ENCODE measurements at places on chromosomes 4 and X.

DNA sequence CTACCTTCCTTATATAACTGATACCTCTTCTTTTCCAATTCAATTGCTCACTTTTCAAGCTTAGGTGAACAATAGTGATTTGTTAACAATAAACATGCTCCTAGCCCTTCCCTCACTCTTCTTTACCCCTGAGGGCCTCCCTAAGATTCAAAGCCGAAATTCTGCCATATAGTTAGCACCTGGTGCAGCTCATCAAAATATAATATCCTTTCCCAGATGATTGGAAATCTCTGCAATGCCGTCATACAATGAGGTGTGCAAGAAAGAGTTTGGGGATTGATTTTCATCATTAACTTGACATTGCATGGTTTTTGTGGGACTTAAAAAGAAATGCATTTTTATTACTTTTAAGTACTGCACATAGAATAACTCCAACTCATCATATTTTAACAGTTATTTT, 95.3 kb downstream of the HDAC8 start:
- DNase-seq, result no peak

GRCh38 chrX:113726466-113726865, 857.4 kb upstream of the HTR2C start:
- no peak for DNase-seq

DNA sequence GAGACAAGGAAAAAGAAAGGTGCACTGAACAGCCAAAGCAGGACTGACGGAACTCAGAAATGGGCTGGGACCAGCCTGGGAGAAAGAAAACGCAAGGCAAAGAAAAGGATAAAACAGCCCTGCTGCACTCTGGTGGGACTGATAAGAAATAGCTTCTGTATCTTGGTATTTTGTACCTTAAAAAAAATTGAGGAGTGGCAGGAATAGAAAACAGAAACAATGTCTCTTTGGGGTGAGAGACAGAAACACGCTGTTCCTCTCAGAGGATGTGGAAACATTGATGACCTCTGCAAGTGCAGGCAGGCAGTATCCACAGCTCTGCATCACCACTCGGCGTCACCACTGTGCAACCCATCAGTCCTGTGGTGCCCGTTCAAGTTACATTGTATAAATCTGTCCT, 152.5 kb upstream of the SPRY1 start:
- no peak for DNase-seq

DNA sequence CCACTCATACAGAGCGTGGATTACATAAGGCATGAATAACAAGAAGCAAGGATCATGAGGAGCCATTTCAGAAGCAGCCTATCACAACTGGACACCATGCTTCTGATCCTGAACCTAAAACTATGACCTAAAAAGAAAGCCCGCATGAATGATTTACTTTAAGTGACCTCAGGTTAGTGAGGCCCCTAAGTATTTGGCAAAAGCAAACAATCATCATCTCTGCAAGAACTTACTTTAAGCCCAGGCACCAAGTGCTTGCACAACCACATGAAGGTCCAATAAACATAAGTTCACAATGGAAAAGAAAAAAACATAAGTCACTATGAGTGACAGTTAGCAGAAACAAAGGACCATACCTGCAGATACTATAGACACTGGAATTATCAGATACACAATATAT, 7.9 kb upstream of the MBTPS2 start:
- no peak for DNase-seq

GRCh38 chr4:184329659-184330400, 112.2 kb upstream of the ENPP6 start:
- DNase-seq, result no peak

DNA sequence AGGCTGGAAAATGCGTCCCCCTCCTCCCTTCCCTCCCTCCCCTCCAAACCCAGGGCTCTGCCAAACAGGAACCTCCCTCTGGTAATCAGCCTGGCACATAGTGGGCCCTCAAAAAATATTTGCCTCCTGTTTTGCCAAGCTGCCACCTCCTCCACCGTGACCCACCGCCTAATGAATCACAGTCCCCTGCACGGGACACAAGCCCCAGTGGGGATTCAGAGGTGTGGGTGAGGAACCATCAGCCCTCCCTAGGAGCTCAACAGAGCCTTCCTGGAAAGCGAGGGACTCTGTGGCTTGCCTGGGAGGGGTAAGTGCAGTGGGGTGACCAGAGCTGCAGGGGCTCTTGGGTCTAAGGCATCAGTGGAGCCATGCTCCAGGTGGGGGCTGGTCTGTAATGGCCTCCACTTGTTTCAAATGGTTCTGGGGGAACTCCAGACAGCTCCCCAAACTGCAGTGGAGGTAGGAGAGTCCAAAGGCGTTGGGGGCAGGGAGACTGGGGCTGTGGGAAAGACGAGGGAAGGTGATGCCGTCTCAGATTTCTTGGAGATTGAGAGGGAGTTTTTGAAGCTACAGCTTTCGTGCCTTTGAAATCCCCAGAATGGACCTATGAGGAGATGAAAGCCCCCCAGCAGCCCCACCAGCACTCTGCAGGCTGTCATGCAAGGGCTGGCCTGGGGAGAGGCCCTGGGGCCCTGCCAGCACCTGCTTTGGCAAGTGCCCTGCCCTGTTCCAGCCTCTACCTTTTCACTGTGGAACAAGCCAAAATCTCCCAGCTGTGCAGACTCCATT, 1.0 kb upstream of the PPP2R2C start:
- DNase-seq, result no peak

DNA sequence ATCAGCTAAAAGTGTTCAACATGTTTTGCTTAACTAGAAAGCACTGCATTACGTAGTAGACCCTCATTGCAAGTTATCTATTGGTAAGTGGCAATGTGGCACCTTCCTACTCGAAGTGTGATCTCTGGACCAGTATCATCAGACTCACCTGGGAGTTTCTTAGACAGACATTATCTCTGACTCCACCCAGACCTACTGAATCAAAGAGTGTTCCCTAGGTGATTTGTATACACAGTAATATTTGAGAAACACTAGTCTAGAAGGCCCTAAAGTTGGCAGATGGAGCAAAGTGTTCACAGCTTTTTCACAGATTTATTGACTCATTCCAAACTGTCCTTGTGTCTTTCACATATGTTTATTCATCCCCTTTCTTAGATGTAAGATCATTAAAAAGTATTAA, 35.7 kb downstream of the SHROOM4 start:
- no peak for DNase-seq

DNA sequence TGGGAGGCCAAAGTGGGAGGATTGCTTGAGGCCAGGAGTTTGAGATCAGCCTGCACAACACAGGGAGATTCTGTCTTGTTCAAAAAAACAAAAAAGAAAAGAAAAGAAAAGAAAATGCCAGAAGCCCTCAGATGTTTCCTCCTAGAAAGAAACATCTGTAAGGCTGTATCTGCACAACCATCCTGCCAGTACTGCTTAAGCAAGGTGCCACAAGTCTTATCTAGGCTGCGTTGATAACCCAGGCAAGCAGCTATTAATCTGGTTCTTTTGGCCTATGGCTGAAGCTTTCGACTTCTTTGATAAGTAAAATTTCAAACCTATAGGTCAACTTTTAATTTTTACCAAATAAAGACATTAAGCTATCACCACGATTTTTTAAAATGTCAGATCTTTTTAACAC, 3.1 kb downstream of the COX18 start:
- no peak for DNase-seq

- no peak for DNase-seq
Observed at GRCh38 chr4:67052814-67053675, 492.3 kb downstream of the CENPC start.
